Stimulated activated CD4-positive, alpha-beta T cell treated with anti-CD3 and anti-CD28 coated beads, Interleukin-1b, Interleukin-23, amount 100 ng/mL, for 1 hour (primary cell): ENCODE measurements at places on chromosomes 2 and 18.

DNA sequence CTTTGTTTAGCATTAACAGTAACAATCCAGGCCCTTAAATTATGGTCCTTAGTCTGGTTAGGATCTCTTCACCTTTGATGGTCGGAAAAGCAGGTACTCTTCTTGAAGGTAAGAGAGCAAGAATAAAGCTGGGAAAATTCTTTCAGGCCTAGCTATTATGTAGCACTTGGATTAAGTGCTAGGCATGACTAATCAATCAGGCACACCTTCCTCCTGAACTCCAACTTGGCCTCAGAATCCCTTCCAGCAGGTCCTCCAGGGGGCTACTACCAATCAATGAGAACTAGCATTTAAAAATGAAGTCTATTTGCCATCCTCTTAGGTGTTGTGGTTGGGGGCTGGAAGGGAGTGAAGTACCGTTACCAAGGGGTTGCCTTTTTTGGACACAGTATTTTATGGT, 3.7 kb downstream of the SMYD1 start:
- no peak for DNase-seq

GRCh38 chr18:35610724-35611123, 29.2 kb downstream of the GALNT1 start:
- no peak for DNase-seq

DNA sequence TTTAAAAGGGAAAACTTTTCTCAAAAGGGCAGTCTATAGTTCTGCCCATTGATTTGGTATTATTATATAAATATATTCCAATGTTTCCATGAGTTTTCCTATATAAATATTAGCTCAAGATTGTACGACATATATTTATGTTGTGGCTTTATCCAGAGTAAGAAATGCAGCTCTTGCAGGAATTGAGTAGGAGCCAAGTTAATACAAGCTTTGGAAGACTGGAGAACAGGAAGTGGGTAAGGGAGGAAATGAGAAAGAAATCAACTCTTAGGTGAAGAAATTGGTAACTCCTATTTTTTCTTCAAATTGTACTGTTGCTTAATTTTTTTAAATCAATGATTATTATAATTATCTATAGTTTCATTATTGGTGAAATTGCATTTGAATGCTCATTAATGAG, 105.4 kb upstream of the FAM117B start:
- DNase-seq: no peak

GRCh38 chr18:34867520-34867919, 157.4 kb downstream of the DTNA start:
- DNase-seq: no peak

- no peak for DNase-seq
Observed at GRCh38 chr18:75139226-75139911, 69.6 kb downstream of the PTGR3 start.

DNA sequence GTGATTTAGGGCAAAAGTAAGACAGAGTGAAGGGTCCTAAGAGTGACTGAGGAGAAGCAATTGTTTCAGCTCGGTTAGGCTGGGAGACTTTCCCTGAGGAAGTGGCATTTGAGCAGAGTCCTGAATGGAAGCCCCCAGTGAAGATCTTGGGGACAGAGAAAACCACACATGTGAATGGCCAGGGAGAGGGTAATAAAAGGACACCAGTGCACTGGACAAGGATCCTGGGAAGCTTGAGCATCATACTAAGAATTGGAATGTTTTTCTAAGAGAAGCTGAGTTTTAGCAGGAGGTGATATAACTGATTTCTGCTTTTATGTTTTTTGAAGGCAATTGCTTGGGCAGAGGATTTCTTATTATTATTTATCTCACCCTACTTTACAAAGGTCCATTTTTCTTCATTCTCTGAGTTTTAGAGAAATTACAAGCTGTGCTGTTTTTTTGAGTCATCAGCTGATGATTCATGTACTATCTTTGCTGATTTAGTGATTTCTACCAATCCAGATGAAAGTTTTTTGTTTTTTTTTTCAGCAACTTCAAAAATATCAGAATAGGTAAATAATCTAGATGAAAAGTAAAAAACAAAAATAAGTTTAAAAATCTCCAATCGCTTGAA, 43.5 kb downstream of the MFSD6 start:
- DNase-seq: no peak

DNA sequence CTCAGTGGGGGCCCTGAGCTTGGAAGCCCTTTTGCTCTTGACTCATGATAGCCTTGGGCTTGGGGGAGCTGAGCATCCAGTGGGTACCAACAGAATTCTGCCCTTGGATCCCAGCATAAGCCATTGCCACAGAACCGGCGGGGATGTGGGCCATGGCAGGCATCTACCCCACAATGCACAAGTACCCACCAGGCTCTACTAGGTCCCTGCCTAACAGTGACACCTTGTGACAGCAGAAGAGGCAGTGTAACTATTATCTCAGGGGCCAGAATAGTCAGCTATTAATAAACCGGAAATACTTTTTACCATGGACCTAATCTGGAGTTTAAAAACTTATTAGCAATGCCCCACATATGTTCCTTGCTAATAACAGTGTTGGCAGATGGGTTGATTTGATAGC, 397.2 kb downstream of the TMEM182 start:
- no peak for DNase-seq

DNA sequence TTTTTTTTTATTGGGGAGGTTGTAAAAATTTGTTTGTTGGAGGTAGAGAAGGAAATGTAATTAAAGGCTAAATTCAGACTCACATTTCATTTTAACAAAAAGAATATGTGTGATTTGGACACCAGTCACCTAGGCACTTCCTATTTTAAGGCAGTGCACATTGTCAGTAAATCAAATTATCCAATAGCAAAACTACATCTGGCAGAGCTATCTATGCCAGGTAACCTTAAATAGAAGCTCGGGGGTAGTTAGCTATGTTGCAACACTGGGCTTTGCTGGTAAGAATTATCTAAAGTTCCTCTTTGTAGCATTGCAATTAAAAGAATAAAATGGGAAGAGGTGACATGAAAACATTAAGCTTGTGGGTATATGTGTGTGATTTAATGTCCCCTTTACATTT, 1064.4 kb upstream of the ZEB2 start:
- no peak for DNase-seq

GRCh38 chr2:176536439-176537133, 267.3 kb downstream of the MTX2 start:
- no peak for DNase-seq

- no peak for DNase-seq
Observed at GRCh38 chr2:121074293-121074932, 210.6 kb downstream of the TFCP2L1 start.

GRCh38 chr2:25341753-25342371, at the start of gene DNMT3A:
Gene DNMT3A, minus strand, starts transcription at chr2:25341925. Its CDS starts 27,941 bp downstream, at chr2:25313984.
- peak; percentile 28 for DNase-seq

GRCh38 chr2:223460209-223460608, 142.0 kb downstream of the SCG2 start:
- no peak for DNase-seq

DNA sequence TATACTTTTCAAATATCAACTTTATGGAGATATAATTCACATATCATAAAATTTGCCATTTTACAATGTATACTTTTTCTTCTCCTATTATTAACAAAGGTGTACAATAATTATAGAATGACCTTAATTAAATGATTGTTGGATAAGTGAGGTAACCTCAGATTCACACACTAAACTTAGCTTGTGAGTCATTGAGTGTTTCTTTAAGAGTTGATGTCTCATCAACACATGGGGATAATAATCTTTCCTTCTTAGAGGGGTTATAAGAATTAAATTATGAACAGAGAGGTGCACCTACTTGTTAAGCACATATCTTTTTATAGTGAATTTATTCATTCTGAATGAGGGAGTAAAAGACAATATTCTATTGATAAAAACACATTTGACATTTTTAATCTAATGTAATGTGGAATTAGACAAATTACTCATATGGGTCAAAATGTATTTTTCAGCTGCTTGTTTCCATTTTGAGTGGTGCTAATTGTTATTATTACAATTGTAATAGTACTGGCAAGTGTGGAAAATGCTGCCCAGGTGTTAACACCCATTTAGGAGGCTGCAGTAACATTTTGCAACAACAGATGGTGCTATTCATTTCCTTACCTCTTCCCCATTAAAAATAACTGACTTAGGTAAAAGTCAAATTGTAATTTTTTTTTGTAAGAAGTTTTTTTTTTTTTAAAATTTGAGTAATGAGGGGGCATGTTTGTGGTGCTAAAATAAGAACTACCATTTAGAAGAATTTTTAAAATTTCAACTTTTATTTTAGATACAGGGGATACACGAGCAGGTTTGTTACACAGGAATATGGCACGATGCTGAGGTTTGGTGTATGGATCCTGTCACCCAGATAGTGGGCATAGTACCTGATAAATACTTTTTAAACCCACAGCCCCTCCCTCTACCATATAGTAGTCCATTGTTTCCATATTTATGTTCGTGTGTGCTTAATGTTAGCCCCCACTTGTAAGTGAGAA, 32.1 kb upstream of the DYNAP start:
- DNase-seq: no peak

DNA sequence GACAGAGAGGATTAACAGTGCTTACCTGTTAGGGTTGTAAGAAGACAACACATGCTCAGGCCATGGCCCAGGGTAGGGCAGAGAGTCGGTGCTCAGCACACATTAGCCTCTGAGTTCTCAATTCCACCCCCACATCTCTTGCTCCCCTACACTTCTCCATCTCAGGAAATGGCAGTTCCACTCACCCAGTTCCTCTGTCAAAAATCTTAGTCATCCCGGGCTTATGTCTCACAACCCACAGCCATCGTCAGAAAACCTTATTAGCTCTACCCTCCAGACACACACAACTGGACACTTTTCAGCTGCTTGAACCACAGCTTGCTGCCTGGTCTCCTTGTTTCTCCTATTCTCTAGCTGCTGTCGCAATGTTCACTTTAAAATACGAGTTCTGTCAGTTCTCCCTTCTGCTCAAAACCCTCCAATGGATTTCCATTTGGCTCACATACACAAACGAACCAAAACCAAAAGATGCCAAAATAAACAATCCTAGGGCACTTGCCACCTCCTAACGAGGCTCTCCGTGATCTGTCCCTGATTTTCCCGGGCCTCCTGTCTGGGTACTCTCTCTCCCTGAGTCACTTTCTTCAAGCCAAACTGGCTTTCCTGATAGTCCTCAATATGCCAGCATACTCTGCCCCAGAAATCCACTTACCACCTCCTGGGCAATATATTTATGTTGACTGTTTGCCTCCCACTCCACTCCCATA, 89.7 kb downstream of the KCTD1 start:
- DNase-seq: no peak

- no peak for DNase-seq
Observed at GRCh38 chr2:104860451-104860790, 6.5 kb downstream of the POU3F3 start.

DNA sequence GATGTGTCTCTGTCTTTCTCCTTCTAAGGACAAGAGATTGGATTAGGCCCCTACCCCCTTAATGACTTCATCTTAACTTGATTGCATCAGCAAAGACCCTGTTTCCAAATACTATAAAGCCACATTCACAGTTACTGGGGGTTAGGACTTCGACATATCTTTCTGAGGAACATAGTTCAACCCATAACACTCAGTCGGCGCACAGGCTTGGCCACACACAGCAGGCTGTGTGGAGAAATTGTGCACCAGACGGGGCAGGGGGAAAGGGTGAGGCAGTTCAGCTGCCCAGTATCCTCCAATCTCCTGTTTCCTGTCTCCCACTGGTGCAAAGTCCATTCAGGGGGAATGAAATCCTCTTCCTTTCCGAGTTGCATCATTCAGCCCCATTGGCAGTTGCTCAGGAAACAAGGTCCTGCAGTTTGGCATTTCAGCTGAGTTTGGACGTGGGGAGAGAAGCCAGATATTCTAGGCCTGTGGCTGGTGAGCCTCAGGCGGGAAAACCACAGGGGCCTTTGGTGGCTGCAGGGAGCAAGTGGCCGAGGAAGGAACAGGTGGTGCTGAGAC, 9.4 kb upstream of the RAPGEF4 start:
- DNase-seq: no peak

DNA sequence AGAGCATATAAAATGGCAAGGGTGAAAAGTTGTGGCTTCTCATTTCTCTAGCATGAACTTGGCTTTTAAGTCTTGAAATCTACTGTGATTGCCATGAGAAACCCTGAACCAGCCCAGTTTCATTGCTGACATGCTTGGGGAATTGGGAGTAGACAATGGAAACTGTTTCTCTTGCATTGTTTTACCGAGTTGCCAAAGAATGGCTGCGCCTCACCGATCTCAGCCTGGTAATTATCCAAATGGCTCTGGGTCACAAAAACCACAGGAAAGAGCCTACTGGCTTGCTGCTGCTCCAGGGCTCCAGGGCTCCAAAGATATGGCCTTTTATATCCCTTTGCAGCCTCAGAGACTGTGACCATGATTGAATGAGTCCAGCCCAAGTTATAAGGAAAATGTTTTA, 310.4 kb upstream of the NT5C1B start:
- no peak for DNase-seq

DNA sequence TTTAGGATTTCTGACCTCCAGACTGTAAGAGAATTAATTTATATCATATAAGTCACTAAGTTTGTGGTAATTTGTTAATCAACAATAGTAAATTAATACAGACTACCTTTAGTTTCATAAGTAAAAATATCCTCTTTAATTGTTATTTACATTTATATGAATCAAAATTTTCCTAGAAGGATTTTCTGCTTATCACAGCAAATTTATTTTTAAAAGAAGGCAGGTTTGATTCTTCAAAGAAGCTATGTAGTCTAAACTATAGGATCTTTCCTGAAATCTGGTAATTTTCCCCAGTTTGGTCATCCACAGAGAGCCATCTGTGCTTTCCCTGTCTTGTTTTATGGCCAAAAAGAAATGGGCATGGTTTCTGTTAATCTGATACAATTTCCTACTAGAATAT, 13.1 kb upstream of the VRK2 start:
- no peak for DNase-seq

DNA sequence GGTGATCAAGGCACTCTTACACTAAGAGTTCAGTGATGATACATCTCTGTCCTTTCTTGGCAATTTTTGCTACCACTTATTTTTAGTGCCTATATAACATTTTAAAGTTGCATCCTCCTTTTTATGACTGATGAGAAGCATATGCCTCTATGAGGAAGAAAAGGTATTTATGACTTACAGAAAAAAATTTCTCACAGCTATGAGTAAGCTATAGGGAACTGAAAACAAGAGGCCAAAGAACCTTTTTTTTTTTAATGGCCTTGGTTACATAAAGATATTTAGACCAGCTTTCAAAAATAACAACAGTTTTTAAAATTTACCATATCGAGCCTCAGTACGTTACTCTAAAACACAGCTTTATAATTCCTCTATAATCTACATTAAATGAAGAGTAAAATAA, 21.3 kb downstream of the MBD5 start:
- DNase-seq: no peak

GRCh38 chr2:240187989-240188590, 47.6 kb upstream of the OTOS start:
- no peak for DNase-seq

DNA sequence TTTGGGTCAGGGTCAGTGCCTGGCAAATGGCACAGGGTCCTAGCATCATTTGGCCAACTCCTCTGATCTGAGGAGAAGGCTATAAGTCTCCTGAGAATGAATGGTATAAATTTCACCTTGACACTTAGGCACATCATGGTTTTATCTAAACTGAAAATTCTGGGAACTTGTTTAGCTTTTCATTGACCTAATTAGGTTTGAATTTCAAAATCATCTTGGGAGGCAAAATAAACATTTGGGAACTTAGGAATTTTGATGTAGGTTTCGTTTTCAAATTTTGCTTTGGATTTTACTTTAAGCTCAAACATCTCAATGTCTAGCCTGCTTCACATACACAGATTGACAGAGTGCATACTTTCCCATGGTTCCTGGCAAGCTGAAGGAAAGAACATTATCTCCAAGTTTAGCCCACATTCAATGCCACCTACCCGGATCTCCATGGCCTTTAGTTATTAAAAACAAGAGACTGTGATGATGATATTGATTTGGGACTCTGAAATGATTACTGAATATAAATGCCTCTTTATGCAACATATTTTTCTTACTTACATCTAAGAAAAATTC, 44.5 kb downstream of the MYOM1 start:
- no peak for DNase-seq
